ENCODE measurements at places on chromosomes 4 and X.

DNA sequence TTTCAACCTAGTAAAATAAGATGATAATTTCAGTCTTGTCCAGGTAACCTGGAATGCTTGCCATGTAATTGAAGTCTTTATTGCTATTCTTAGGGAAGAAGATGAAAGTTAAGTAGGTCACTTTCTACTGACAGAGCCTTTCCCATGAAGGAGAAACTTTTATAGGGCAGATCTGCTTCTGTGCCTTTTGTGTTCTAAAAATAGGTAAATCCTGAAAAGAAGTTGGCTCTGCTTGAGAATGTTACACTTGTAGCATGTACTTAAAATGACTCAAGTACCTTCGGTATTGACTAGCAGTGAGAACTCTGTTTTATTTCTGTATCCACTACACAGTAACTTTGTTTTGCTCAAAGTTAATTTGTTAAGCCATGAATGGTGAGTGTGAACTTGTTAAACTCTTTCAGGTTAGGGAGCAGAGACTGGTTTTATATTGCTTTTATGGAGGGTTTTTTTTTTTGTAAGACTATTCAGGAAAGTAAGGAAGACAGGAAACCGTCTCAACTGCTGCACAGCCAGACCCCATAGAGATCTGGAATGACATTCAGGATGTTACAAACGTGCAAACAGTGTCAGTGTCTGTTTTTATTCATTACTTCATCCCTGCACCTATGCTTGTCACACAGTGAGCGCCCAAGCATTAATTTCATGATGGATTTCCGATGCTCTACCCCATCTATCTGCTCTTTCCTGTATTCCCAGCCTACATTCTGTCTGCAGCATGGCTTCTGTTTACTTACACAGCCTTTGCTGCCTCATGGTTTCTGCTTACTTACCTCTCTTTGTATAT is 53.0 kb downstream of the SEPTIN11 start:
- DNase-seq, result no peak

GRCh38 chrX:106615041-106615440 is 3.3 kb downstream of the RADX start:
- DNase-seq, result no peak

DNA sequence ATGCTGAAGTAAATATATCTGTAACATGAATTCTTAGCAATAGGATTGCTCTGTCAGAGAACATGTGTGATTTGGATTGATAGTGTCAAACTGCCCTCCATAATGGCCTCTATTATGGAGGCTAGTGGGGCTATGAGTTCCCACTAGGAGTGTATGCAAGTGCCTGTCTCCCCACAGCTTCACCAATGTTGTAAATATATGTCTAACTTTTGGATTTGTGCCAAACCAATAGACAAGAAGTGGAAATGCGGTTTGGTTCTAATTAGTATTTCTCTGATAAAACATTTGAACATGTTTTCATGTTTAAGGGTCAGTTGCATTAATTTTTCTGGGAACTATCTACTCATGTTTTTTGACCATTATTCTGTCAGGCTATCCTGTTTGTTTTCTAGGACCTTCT is 28.1 kb downstream of the GPAT3 start:
- no peak for DNase-seq

GRCh38 chrX:111010111-111010510 is 85.9 kb upstream of the PAK3 start:
- DNase-seq, result no peak

GRCh38 chr4:98746936-98747335 is 88.5 kb upstream of the TSPAN5 start:
- DNase-seq, result no peak
